ENCODE measurements at places on chromosomes 4 and X. TPM values are rescaled to one million over a fixed set of nuclear protein-coding genes. Genes with fewer than 3 reads are reported as not detected.

- no peak for DNase-seq
- no peaks in the 10 kb centered on the region for H3K4me1 ChIP-seq
- H3K27me3 ChIP-seq, result no peaks in the 10 kb centered on the region
- no peaks in the 10 kb centered on the region for H3K36me3 ChIP-seq
- H3K4me3 ChIP-seq, result no peak overlapping the region
Observed at GRCh38 chr4:148790691-148791090, 348.5 kb upstream of the NR3C2 start.

- H3K27ac ChIP-seq, result no peak overlapping the region
- no peaks in the 10 kb centered on the region for H3K4me1 ChIP-seq
- H3K36me3 ChIP-seq, result no peaks in the 10 kb centered on the region
Observed at GRCh38 chr4:69098470-69098869, 2.2 kb downstream of the UGT2B7 start.

GRCh38 chrX:65035446-65035770, 59.2 kb upstream of the ZC4H2 start:
- peaks cover 17% of the 10 kb centered on the region for H3K4me1 ChIP-seq
- DNase-seq, result no peak
- H3K36me3 ChIP-seq, result peaks cover 5% of the 10 kb centered on the region
- no peaks in the 10 kb centered on the region for H3K27me3 ChIP-seq
- H3K27ac ChIP-seq, result peak overlapping the region; percentile 91
- peak overlapping the region; percentile 86 for H3K4me3 ChIP-seq

DNA sequence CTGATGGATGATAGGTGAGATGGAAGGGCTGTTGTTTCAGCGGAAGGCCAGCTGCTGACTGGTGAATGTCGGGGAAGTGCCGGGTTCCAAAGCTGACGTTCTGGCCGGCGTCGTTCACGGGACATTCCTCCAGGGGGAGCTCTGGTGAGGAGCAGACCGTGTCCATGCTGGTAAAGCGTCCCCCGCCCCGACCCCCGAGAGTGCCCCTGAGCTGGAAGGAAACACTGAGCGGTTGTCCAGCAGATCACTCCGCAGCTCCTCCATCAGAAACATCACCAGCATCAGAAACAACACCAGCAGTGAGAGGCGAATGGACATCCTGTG, 18.6 kb upstream of the ADRA2C start:
- no peak overlapping the region for H3K27ac ChIP-seq
- no peaks in the 10 kb centered on the region for H3K36me3 ChIP-seq
- H3K27me3 ChIP-seq, result peaks cover 50% of the 10 kb centered on the region

GRCh38 chrX:64394874-64395567, at the start of gene MTMR8:
TSS of gene MTMR8 (minus strand) at chrX:64395452. CDS start at chrX:64395363, 89 bp downstream.
- H3K27me3 ChIP-seq, result no peaks in the 10 kb centered on the region
- peak within 1 kb of the TSS; percentile 73 for H3K27ac ChIP-seq
- peaks cover 21% of the 10 kb centered on the region for H3K4me1 ChIP-seq
- peak within 1 kb of the TSS; percentile 83 for H3K4me3 ChIP-seq
- DNase-seq, result peak; percentile 75
- peaks cover 7% of the 10 kb centered on the region for H3K36me3 ChIP-seq

GRCh38 chr4:124085561-124086180, 626.9 kb downstream of the ANKRD50 start:
- no peaks in the 10 kb centered on the region for H3K27me3 ChIP-seq
- no peak for DNase-seq
- no peaks in the 10 kb centered on the region for H3K36me3 ChIP-seq
- H3K4me1 ChIP-seq, result no peaks in the 10 kb centered on the region
- H3K27ac ChIP-seq, result no peak overlapping the region

GRCh38 chr4:151854731-151855130, 93.9 kb upstream of the GATB start:
- no peaks in the 10 kb centered on the region for H3K27me3 ChIP-seq
- no peaks in the 10 kb centered on the region for H3K36me3 ChIP-seq
- H3K4me1 ChIP-seq, result peaks cover 2% of the 10 kb centered on the region
- H3K4me3 ChIP-seq, result no peak overlapping the region

The FAM120C gene
- 8.0 TPM for total RNA-seq

The FOXR2 gene
- not detected for total RNA-seq

The ALB gene
- not detected for total RNA-seq

The TMPRSS11F gene
- not detected for total RNA-seq

The CSAG3 gene
- not detected for total RNA-seq

The MAP9 gene
- 8.1 TPM for total RNA-seq
